ENCODE measurements at places on chromosomes 7 and 10.

DNA sequence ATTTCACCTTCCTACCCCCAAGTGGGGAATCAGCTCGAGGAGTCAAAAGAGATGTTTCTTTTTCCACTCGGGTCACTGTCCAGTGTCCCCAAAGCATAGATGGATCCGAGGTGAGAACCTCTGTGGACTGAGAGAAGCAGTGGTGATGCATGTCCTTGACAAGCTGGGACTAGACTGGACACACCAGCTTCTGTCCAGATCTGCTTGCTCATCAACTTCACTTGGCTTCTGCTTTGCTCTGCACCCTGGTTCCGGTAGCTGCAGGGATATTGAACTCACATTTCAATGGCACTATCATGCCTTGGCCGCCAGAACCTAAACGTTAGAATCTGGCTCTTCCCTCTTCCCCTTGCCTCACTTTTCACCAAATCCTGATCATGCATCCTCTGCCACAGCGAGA is 50.3 kb upstream of the CXCL12 start:
- DNase-seq, result no peak

DNA sequence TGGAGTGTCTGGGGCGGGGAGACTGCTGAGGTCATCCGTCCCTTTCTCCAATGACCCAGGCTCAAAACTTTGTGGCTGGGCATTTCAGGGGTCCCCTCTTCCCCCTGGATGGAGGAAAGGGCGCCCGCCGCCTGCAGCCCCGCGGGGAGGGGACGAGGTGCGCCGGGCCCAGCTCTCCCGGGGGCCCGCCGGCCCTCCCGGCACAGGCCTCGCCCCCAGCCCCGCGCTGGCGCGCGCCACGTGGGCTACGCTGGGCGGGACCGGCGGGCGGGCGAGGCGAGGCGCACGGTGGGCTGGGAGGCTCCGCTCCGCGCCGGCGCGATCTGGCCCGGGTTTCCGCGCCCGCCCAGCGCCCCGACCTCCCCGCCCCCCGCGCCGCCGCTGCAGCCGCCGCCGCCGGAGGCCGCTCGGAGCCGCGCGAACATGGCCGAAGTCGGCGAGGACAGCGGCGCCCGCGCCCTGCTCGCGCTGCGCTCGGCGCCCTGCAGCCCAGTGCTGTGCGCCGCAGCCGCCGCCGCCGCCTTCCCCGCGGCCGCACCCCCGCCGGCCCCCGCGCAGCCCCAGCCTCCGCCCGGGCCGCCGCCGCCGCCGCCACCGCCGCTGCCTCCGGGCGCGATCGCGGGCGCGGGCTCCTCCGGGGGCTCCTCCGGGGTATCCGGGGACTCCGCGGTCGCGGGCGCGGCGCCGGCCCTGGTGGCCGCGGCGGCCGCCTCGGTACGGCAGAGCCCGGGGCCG is at the start of gene FOXK1:
FOXK1 (plus strand) TSS at position 410 of the 735 bp plus-strand sequence; CDS start at position 424, 14 bp downstream.
- peak; percentile 67 for DNase-seq

GRCh38 chr7:17302575-17303142 is 4.2 kb downstream of the AHR start:
- DNase-seq, result peak; percentile 77

- no peak for DNase-seq
These were observed 81.1 kb upstream of the CPXM2 start for GRCh38 chr10:123972481-123973401.

DNA sequence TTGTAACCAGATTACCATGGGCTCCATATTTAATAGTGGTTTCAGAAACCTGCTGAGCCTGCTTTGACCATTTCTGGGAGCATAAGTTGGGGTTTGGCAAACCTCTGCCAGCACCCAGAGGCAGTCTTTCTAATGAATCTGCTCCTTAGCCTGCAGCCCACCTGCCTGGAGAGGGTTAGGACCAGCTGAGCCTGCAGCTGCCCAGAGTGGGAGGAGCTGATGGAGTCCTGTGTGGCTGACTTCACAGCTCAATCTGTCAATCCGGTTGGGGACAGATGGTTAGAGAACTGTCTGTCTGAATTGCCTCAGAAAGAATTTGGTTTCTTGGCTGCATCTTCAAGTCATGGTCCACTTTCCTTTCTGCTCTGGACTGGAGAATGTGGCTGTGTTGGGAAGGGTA is 444.6 kb downstream of the NRG3 start:
- no peak for DNase-seq

Measured in AG10803 (cell line).